ENCODE measurements at places on chromosomes 12 and 14.
A peak's percentile ranks its signal among the peaks of the same experiment; 100 is the strongest.

DNA sequence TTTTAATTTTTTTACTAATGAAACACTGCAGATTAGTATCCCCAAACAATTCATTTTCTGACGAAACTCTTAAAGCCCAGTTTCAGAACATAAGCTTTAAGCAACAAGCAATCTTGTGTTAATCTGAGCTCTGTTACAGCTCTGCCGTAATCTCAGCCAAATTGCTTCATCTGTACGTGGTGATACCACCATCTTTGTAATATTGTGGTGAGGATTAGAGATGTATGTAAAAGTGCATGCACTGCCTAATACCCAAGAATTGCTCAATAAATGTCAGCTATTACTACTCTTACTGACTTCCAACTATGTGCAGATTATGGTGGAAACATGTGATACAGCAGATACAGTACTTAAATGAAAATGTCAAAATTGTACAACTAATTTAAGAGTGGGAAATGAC, 1.8 kb downstream of the AKAP5 start:
- no peak for DNase-seq

GRCh38 chr14:81990312-81990761, 456.7 kb upstream of the SEL1L start:
- DNase-seq, result peak; percentile 2

GRCh38 chr12:50453872-50454271, 50.9 kb upstream of the DIP2B start:
- no peak for DNase-seq

DNA sequence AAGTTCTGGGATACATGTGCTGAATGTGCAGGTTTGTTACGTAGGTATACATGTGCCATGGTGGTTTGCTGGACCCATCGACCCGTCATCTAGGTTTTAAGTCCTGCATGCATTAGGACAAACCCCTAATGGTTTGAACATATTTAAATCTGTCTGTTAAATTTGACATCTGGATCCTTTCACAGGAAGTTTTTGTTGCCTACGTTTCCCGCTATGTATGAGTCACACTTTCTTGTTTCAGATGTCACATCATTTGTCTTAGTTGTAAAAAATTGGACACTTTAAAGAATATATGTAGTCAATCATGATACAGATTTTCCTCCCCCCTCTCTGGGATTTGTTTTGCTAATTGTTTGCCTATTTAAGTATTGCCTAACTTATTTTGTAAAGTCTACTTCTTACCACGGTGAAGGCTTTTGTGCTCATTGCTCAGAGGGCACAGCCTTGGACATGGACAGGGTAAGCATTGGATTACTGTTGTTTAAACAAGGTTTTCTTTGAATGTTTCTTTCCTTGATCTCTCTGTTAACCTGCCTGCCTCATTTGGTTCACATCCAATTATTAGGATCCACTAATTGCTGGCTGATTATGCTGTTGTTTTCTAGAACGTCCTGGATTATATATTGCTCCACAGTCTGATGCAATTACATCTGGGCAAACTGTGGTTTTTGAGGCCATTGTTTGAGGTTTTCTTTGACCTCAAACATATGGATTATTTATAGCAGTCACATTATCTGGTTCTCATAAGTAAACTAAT, 1441.4 kb downstream of the AACS start:
- no peak for DNase-seq

- no peak for DNase-seq
Observed at GRCh38 chr14:72479461-72479931, 414.4 kb downstream of the DPF3 start.

- DNase-seq, result no peak
Observed at GRCh38 chr12:22477894-22478287, 66.5 kb downstream of the C2CD5 start.

DNA sequence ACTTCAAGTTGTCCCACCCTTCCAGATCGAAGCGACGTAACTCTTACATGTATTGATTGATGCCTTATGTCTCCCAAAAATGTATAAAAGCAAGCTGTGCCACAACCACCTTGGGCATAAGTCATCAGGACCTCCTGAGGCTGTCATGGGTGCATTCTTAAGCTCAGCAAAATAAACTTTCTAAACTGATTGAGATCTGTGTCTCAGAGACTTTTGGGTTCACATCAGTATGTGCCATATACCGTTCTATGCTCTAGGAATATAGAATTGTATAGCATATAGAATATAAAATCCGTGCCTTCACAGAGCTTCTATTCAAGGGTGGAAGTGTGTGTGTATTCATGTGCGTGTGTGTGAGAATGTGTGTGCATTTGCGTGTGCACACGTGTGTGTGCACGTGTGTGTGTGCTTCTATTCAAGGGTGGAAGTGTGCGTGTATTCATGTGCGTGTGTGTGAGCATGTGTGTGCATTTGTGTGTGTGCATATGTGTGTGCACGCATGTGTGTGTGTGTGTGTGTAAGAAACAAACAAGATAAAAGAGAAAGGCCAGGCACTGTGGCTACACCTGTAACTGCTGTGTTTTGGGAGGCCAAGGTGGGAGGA, 11.5 kb upstream of the STX2 start:
- no peak for DNase-seq

DNA sequence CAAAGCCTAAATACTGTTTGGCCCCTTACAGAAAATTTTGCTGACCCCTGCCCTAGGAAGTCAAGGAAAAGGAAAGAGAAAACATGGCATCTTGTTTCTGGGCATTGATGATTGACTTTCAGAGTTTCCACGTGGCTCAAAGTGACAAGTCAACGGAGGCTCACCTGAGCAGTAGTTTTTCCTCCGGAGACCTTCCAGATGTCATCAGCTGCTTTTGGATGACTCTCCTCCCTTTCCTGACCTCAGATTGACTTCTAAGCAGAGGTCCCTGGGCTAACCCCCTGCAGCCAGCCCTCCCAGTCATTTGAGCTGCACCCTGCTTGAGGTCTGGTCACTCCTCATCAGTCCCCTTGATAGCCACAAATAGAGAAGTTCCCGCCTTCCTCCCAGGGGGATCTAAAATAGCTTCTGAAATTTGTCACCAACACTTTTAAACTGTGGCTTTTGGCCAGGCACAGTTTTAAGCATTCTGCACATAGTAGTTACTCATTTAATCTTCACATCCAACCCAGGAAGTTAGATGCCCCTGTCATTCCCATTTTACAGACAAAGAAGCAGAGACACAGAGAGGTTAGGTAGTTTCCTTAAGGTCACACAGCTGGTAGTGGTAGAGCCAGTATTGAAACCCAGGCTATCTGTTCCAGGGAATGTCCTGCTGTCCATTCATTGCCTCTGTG, 143.4 kb downstream of the CHST11 start:
- DNase-seq, result no peak

DNA sequence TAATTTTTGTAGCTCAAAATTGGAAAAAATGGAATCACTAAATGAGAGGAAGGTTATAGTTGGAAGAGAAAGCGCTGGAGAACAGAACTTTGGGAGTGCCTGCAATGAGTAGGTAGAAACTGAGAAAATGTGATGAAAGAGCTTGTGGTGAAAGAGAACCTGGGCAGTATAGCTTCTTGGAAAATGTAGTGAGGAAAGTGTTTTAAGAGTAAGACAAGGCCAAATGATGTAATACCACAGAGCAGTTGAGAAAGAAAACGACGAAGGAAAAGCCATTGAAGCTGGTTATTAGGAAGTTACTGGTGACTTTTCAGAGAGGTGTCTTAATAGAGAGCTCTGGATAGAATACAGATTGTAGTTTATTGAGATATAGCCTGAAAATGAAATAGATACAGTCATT, 255.3 kb downstream of the AEBP2 start:
- no peak for DNase-seq

DNA sequence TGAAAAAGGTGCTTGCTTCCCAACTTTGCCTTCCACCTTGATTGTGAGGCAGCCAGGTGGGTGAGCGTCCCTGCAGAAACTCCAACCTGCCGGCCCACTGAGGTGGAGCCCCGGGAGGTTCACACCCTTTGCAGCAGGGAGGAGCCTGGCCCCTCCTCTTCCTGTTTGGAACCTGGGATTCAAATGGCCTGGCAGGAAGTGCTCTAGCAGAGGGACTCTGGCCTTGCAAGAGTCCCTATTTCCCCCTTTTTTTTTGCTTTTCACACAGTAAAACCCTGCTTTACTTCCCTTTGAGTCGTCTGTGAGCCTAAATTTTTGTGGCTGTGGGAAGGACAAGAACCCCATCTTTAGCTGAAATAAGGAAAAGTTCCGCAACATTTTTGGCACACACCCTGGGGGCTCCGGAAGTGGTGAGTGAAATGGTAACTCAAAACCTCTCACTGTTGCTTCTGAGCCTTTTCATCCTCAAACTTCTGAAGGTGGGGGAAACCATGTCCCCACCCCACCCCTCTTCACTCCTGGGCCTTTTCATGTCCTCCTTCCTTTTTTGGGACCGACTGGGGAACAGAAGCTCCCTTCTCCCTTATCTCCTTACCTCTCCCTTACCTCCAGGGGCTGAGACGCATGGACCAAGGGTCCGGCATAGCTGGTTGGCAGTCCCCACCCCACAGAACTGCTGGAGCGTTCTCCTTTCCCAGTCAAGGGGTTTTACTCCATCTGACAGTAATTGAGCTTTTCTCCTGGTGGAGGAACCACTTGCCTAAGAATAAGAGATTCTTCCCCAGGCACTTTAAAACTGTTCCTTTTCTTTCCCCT, 102.0 kb downstream of the KCNMB4 start:
- no peak for DNase-seq

GRCh38 chr12:122028165-122028904, 6.7 kb downstream of the BCL7A start:
- DNase-seq, result no peak

- no peak for DNase-seq
Observed at GRCh38 chr14:20690848-20691640, 2.5 kb downstream of the ANG start.

GRCh38 chr12:51814311-51815088, 34.0 kb downstream of the FIGNL2 start:
- peak; percentile 29 for DNase-seq

- no peak for DNase-seq
Observed at GRCh38 chr14:69644814-69645213, 33.4 kb downstream of the SUSD6 start.

GRCh38 chr14:38735005-38735404, 368.0 kb downstream of the SEC23A start:
- no peak for DNase-seq

DNA sequence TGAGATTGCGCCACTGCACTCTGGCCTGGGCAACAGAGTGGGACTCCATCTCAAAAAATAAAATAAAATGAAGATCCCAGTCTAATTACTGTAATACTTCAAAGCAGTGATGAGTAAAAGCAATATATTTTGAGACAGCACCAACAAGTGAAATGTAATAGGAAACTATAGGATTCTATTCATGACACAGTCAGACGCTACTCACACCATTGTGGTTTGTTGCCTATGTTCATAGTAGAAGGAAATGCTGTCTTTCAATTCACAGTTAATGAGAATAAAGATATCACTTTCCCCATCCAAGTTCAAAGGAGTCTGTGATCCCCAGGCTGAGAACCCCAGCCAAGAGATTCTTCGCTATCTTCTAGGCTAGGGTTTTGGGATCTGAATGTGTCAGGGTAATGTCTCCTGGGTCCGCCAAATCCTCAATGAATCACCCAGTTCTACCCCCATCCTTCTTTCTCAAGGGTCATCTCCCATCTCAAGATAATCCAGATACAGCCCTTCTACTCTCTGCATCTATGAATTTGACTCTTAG, 16.6 kb upstream of the DTX1 start:
- DNase-seq, result no peak

GRCh38 chr12:79886917-79887519, 47.9 kb downstream of the PPP1R12A start:
- DNase-seq, result no peak

GRCh38 chr12:1534748-1535147, 59.6 kb downstream of the FBXL14 start:
- no peak for DNase-seq

GRCh38 chr14:102891556-102891955, 30.9 kb upstream of the AMN start:
- DNase-seq, result no peak

DNA sequence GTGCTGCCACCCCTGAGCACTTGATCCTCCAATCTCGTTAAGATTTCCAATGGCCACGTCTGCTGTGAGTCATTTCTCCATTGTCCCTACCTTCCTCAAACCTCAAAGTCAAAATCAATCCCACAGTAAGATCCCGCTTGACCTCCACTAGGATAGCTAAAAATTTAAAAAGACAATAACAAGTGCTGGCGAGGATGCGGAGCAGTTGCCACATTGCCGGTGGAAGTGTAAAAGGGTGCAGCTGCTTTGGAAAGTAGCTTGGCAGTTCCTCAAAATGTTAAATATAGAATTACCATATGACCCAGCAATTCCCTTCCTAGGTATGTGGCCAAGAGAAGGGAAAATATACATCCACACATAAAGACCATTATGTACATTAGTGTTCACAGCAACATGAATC, 9.5 kb upstream of the BCL7A start:
- no peak for DNase-seq

DNA sequence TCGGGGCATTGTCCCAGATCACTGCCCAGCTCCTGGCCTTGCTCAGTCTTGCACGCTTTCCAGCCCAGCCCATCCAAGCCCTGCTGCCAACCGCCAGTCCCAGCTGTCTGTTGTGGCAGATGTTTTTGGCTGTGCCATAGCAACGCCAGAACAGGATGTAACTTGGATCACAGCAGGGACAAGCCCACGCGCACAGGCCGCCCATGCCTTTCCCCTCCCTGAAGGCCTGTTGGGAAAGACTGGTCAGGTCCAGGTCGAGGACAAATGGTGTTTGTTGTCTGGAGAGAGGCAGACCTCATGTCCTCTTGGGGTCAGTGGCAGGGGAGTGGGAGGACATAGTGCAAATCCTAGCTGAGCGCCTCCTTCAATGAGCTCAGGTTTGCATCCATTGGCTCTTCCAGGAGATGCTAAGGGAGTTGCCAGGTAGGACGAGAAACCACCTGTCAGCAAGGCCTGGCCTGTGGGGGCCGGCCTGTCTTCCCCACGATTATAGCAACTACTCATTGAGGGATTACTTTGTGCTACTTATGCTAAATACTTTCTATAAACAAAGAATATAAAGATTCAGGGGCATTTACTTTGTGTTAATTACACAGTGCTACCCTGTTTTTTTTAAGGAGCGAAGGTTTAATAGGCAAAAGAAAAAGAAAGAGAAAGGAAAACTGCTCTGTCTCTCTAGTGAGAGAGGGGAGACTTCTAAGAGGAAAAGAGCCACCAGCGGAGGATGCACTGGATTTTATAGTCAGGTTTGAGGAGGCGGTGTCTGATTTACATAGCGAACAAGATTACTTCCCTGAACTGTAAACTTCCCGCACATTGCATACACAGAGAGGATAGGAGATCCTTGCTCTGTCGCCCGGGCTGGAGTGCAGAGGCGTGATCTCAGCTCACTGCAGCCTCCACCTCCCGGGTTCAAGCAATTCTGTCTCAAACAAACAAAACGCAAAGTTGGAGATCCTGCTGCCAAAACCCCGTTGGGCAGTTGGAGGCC, 42.8 kb upstream of the CORO1C start:
- DNase-seq, result no peak

DNA sequence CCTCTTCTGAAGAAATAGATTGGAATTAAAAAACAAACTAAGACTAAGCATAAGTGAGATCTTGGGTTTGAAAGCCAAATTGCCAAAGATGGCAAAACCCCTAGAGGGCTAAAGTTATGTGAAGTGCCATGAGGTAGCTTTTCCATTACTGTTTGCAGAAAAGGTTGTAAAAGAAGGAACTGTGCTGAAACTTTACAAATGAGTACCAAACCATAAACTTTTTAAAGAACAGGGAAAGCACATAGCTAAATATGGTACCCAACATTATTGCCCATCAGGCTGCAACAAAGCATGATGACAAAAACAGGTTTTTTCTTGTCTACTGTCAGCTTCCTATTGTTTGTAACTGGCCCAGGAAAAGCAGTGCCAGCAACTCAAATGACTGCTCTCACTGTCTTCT, 224.2 kb downstream of the RAD51B start:
- no peak for DNase-seq

Measured in stimulated activated CD8-positive, alpha-beta memory T cell treated with anti-CD3 and anti-CD28 coated beads, Interleukin-7, amount 100 ng/mL, for 24 hours (primary cell).